A549 treated with AZD2906 at 1 μM for 4 hours (cell line): ENCODE measurements at places on chromosomes 16 and 17. TPM values are rescaled to one million over a fixed set of nuclear protein-coding genes. Genes with fewer than 3 reads are reported as not detected.

The RHBDF1 gene
- 18.9 to 30.3 TPM (median 28.2 TPM) in 5 replicates for total RNA-seq

The NECAB2 gene
- total RNA-seq, result 1.4 to 3.0 TPM (median 2.6 TPM) in 5 replicates

The LYRM9 gene
- total RNA-seq, result 1.3 to 2.1 TPM (median 1.9 TPM) in 5 replicates

The HIGD1B gene
- not detected in 5 replicates for total RNA-seq

The CNGB1 gene
- 0.06 to 0.20 TPM (median 0.10 TPM) in 5 replicates for total RNA-seq

The TMC7 gene
- total RNA-seq, result 5.3 to 6.6 TPM (median 5.6 TPM) in 5 replicates

The CHD9NB gene
- 0.88 to 1.3 TPM (median 1.1 TPM) in 5 replicates for total RNA-seq
